KG1 (cell line): ENCODE measurements at places on chromosomes 6 and 20.

DNA sequence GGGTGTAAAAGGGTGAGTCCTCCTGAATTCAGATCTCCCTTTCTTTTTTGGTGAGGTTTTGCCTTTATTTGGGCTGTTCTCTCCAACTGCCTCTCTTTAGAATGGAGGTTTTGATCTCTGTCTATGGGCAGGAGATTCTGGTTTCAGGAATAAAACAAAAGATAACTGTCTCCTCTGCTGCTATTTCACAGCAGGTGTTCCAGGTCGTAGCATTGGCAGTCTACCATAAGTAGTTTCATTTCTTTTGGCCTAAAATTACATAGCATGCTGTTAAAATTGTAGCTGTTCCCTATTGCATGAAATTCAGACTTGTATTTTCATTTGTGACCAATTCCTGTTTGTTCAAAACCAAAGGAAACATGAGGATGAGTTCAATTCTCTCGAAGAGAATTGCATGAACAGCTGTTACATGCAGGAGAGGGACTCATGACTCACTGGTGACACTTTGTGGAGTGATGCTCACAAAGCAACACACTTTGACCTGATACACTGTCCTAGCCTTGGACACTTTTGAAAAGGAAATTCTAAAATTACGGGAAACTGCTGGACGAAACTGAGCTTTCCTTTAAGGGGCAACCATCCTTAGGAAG, 76.8 kb upstream of the SIRPG start:
- no peak for DNase-seq

DNA sequence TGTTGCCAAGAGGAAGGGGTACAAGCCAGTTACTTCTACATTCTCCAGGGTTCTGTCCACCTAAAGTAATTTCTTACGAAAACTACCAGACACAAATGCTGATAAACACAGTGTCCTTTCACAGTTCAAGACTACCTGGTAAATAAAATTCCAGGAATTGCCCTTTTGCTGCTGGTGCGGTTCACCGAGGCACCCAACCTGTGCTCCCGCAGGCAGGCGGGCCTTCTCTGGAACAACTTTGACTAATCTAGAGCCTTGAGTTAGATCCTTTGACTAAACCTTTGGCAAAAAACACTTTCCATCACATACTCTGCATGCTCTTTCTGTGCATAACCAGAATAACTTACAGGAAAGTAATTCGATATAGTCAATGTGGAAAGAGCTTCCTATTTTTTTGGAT, 107.0 kb downstream of the HUS1B start:
- no peak for DNase-seq

DNA sequence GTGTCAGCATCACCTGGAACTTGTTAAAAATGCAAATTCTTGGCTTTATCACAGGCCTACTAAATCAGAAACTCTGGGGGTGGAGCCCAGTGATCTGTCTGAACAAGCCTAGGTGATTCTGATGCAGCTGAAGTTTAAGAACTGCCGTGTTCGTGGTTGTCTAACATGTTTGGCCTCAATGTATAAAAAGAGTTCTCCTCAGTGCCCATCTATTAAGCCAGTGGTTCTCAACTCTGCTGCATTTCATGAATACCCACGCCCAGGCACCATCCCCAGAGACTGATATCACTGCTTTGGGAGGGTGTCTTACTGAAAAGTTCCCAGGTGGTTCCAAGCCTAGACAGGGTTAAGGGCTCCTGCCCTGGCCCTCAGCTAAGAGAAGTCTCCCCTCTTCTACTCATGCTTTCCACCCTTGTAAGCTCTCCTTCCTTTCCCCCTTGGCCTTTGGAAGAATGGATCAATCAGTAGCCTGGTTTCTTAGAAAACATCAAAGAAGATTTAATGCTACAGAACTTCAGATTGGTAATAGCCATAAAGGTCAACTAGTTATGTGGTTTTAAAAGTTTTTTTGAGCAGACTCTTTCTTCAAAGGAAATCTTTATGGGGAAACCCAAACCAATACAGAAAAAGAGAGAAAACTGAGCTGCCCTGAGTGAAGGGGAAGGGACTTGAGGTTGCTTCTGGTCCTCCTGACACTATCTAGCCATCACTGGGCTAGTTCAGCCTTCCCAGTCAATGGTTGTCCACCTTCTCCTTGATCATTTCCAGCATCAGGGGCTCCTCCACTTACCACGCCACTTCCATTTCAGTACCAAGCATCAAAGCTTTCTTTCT, 38.9 kb upstream of the TNFAIP3 start:
- DNase-seq: no peak

- DNase-seq: no peak
Observed at GRCh38 chr6:150881911-150882481, 16.5 kb downstream of the MTHFD1L start.

GRCh38 chr6:93970684-93971083, 551.3 kb upstream of the EPHA7 start:
- DNase-seq: no peak

DNA sequence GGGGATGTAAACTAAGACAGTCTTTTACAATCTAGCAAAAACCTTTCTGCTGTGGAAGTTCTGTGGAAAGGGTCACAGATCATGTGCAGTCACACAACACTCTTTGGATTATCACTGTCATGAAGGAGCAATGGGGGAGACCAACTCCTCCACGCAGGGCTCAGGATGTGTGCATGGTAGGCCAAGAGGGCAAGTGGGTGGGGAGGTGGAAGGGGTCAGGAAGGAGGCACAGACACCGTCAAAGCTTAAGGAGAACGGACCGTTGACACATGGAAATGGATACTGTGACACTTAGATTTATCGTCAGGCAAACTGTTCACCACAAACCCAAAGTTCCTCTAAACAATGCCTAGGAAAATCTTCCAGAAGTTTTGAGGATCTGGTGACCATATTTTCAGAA, 215.8 kb downstream of the PAX1 start:
- no peak for DNase-seq

- DNase-seq: no peak
Observed at GRCh38 chr6:137637121-137637520, 142.9 kb upstream of the OLIG3 start.

- DNase-seq: no peak
Observed at GRCh38 chr6:168061269-168062210, 17.5 kb downstream of the FRMD1 start.

DNA sequence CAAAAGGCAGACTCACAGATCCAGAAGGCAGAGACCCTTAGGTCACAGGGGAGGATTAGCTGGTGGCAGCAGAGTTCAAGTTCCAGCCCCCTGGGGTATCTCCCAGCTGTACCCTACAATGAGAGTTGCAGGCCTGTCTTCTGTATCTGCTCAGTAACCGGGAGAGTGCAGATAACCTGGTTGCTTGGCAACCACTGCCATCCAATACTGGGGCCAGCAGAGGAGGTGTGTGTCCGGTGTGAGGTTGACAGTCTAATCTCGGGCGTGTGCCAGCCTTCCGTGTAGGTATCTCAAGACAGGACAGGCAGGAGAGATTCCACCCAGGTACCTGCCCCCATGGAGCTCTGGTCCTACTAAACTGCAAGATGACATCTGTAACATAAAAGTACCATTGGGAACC, 56.6 kb upstream of the TBC1D7 start:
- no peak for DNase-seq

DNA sequence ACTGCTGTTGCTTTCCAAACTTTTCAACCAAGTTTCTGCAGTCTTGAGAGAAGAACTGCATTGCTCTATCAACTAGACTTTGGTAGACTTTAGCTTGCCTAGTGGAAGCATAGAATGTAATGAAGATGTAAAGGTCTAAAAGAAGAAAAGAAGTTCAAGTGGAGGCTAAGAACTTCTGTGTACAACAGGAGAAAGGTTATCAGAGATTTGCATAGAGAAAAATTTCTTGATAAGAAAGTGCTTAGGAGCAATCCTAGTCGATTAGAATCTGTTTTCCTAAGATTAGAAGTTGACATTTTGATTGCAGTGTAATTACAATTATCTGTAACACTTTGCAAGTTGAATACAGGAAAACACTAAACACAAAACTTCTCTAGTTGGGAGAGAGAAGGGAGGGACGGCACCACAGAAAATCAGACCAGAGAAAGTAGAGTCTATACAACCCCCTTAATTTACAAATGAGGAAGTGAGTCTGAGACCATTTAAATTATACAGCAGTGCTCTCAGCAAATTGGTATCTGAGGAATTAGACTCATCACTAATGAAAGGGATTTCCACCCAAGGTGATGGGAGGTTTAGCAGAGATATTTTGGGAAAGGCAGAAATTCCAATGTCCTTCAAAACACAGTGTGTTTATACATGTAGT, 194.3 kb upstream of the MARCKS start:
- no peak for DNase-seq

GRCh38 chr6:42400061-42400760, 51.5 kb downstream of the TRERF1 start:
- no peak for DNase-seq
